ENCODE measurements at places on chromosomes 5 and 9.

DNA sequence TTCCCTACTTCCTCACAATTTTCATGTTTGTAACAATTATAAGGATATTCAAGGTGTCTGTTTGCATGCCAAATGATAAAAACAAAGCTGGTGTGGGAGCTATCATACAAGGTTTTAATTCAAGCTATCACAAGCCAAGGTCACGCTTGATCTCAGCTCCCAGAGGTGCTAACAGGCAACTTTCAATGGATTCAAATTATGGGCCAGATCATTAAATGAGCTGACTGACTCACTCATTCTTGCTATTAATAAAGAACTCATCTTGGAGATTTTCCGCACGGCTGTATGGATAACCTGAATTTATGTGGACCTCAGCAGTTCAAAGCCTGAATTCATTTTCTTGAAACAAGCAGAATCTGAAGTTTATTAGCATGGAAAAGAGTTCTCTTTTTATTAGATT lies 267.3 kb upstream of the CDH6 start:
- no peak for DNase-seq

- no peak for DNase-seq
These were observed 114.1 kb downstream of the MPDZ start for GRCh38 chr9:13165236-13165945.

- no peak for DNase-seq
These were observed 32.4 kb downstream of the CDC42SE2 start for GRCh38 chr5:131296213-131296672.

- peak; percentile 72 for DNase-seq
These were observed 159.2 kb downstream of the NSG2 start for GRCh38 chr5:174204535-174205313.

DNA sequence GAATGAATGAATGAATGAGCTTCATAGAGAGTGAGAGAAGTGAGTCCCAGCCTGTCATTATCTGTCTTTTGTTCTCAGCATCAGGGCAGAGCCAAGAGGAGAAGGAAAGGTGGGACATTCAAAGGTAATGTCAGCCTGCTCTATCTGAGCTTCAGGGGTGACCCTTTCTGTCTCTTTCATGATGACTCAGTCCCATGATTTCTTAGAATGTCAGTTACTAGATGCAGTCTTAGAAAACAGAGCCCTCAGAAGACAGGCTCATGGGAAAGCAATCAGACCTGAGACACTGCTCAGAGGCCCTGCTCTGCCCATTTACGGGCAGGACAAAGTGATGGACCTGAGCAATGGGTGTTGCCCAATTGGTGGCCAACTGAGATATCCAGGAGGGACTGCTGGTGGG lies 1.1 kb downstream of the SPATA31D1 start:
- DNase-seq, result no peak

DNA sequence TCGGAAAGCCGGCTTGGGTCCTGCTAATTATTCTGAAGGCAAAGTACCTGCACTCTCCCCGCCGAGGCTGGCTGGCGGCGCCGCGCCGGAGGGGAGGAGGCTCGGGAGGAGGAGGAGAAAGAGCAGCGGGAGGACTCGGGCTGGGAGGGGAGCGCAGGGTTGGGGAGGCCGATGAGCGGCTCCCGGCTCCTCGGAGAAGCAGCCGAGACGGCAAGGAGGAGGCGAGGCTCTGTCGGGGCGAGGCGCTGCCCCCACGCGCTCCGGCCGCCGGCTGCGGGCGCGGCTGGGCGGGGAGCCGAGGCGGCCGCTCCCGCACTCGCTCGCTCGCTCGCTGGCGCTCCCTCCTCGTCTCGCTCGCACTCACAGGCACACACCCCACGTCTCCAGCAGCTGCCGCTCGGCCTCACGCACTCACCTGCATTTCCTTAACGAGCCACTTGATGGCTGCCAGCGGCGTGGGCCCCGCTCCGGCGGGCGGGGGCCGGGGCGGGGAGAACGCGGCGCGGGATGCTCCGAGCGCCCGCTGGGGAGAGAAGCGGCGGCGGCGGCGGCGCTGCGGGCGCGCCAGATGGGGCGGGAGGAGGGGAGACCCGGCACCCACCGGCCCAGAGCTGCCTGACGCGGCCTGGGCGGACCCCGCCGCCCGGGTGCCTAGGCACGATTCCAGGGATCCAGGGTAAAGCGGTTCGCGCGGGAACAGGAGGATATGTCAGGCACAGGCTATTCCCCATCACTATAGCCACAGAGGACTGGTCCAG lies at the start of gene PTPRD:
Gene PTPRD (minus strand): TSS at position 362 of the 758 bp plus-strand sequence.
- DNase-seq, result peak; percentile 75

DNA sequence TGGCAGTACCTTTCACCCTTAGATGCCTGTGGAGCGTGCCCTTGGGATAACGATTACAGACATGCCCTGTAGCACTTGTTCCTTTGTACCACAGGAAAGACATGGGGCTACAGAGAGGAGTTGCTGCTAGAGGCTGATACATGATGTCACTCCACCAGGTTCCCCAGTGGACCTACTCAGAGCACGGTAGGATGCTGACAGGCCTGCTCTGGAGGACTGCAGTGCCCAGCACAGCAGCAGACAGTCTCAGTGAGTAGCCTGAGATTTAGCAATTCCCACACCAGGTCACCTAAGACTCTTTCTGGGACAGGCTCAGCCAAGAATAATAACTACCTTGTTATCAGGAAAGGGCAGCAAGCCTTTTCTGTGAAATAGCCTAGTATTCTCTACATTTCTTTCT lies 28.8 kb downstream of the PDE4D start:
- no peak for DNase-seq

DNA sequence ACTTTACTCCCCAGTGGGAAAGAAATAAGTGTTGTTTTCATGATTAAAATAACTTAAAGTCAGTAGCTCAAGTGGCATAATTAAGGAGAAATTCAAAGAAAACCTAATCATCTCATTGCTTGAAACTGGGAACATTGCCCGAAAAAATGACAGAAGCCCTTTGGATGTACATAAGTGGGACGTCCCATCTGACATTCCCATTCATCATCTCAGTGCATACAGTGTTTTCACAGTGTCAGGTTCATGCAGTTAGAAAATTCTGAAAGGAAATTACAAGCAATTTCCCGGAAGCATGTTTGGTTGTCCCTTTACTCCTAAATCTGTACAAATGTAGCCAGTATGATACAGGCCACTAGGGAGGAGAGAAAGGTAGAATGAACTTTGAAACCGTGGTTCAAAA lies 95.6 kb downstream of the ADAMTS16 start:
- DNase-seq, result no peak

DNA sequence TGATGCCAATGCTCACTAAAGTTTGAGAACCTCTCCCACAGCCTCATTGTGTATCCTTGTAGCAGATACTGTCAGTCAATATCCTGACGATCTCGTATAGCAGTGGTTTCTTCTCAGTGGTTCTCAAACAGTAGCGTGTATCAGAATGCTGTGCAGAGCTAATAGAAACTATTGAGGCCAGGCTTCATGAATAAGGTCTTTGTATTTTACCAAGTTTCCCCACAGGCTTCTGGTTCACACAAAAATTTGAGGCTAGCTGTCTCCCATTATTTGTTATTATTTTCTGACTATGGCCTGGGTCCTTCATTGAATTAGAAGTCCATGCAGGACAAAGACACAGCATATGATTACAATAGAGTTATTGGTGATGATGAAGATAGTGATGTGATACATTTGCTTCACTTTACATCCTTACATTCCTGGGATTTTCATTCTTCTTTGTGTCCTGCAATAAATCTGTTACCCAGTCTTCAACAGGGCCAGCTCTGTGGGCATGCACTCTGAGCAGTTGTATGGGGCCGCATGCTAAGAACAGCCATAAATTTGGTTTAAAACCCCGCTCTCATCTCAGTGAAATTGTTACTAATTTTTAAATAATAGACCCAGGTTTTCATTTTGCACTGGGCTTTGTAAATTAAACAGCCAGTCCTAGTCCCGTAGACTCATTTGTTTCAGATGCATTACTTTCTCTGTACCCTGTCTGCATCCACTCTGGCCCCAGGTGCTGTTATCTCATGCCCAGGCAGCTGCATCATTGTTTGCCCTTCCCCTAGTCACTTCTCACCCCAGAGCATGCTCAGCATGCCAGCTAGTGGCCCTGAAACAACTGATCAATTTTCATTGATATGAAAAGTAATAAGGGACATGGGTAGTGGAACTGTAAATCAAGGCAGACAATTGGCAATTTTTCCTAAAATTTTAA lies 199.9 kb upstream of the PIK3R1 start:
- DNase-seq, result no peak

DNA sequence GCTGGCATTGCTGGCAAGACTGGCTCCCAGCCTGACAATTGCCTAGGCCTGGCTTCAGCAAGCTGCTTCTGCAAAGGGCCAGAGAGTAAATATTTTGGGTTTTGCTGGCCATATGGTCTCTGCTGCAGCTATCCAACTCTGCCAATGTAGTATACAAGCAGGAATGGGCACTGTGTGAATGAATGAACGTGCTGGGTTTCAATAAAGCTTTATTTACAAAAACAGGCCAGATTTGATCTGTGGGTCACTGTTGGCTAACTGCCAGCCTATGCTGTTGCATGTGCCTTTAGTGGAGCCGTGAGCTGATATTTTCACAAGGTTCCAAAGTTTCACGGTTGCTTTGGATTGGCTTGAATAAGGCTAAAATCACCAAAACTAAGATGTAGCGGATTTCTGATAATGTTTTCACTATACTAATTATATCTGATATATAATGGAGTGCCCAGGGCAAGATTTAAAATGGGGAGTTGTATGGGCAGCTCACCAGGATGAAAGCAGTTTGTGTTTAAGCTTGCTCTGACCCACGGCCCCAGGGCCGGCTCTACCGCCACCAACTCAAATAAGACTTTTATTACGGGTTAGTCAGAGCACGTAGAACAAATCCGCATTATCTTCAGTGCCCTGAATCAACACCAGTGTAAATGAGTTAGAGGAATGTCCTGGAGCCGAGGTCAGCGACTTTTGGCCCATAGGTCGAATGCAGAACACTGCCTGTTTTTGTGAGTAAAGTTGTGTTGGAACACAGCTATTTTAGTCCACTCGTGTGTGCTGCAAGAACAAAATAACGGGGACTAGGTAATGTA lies 98.6 kb upstream of the DAP start:
- DNase-seq, result peak; percentile 37

- DNase-seq, result peak; percentile 75
These were observed 6.9 kb downstream of the NOL6 start for GRCh38 chr9:33466565-33467495.

- no peak for DNase-seq
These were observed 74.5 kb downstream of the F2RL2 start for GRCh38 chr5:76548525-76549229.

DNA sequence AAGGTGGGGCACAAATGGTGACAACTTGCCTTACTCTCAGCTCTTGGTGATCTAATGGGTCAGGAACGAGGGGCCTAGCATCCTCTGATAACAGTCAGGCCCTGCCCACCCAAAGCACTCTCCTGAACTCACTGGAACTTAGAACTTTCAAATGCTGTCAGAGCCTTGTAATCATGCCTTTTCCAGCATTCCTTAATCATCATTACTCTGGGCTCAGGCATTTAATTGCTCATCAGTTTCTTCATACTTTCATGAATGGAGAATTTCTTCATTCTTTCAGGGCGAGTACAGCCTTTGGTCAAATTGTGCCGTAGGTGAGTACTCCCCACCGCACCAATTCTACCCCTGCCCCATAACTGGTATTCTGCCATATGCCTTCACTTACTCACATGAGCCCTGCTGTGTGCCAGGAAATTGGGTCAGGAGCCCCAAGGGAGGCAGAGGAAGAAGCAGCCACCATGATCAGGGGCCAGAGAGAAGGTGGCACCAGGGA lies 30.2 kb upstream of the DUSP1 start:
- DNase-seq, result peak; percentile 34

DNA sequence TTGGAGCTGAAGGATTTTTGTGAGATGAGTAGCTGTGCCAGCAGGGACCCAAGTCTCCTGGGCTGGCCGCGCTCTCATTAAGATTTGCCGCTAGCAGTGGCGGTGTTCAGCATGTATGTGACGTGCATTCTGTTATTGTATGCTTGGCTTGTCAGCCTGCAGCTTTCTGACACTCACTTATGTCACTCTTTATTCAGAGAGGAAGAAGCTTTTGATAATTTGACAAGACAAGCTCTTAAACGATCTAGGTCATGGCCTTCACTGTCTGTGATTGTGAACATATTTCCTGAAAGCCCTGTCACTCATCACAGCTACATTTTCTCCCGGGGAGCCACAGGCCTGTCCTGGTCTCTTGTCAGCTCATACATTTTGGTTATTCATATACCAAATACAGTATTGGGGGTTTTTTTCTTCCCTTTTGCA lies 98.2 kb upstream of the GRHPR start:
- DNase-seq, result no peak

All from ELF-1 (cell line).